Putamen (tissue), 1 donor: ENCODE measurements at places on chromosomes 16 and 17.

DNA sequence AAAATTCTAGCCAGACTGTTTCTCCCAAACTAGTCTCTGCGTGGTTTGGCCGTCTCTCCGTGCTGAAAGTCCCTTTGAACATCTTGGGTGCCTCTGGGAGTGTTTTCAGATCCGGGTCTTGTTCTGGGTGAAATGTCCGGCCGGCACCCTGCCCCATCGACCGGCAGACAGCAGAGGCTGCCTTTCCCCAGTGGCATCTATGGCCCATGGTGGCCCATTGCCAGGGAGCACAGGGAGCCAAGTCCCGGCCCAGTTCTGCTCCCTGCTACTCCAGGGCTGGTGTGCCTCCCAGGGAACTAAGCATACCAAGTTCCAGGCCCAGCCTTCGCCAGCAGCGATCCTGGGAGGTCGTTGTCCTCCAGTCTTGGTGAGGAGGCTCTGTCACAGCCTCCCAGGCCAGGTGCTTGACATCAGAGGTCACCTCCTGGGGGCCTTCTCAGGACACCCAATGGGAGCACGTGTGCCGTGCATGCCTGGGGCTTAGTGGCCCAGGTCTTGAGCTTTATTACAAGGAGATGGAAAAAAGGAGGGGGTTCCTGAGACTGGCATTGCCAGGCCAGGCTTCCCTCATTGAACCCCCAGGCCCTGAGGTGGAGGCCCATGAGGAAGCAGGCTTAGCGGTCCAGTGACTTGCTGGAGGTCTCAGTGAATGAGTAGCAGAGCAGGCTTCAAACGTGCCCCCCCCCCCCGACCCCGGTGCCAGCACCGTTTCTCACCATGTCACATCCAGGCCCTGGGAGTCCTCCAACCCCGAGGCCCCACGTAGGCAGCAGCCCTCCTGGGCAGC is 54.0 kb downstream of the PGS1 start:
- DNase-seq, result peak; percentile 88

GRCh38 chr17:33901085-33901484 is 354.0 kb upstream of the CCL2 start:
- no peak for DNase-seq

- DNase-seq, result no peak
Observed at GRCh38 chr16:4032768-4033167, 83.5 kb downstream of the ADCY9 start.

- DNase-seq, result no peak
Observed at GRCh38 chr17:38440614-38441397, 12.5 kb downstream of the ARHGAP23 start.

DNA sequence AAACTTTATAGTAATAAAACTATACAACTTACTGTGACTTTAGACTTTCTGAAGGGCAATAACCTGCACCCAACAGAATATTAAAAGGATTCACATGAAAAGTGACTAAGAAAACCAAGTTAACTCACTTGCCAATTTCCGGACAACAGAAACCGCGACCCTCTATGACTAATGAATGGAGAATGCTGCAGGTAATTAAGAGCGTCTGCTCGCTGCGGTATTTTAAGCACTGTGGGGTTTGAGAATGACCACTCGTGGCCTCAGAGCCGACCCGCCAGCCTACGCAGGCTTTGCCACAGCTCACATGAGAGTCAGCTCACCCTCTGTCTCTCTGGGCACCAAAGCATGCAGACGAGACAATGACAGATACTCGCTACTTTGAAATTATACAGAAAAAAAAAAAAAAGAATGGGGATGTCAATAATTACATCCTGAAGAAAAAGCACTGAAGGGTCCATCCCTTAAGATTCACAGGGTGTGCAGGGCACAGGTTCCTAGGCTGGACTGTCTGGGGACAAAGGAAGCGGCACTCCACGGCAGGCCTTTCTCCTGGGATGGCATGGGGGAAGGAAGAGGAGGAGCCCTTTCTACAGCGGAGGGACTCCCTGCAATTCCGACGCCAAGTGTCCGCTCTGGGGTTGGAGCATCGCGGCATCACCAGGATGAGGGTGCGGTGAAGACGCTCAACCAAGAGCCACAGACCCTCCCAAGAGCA is 35.0 kb downstream of the ZCCHC14 start:
- DNase-seq, result no peak

GRCh38 chr17:58756246-58757161 is 850 bp downstream of the PPM1E start:
- DNase-seq, result no peak

- DNase-seq, result no peak
Observed at GRCh38 chr17:3722716-3723115, 987 bp upstream of the HASPIN start.

DNA sequence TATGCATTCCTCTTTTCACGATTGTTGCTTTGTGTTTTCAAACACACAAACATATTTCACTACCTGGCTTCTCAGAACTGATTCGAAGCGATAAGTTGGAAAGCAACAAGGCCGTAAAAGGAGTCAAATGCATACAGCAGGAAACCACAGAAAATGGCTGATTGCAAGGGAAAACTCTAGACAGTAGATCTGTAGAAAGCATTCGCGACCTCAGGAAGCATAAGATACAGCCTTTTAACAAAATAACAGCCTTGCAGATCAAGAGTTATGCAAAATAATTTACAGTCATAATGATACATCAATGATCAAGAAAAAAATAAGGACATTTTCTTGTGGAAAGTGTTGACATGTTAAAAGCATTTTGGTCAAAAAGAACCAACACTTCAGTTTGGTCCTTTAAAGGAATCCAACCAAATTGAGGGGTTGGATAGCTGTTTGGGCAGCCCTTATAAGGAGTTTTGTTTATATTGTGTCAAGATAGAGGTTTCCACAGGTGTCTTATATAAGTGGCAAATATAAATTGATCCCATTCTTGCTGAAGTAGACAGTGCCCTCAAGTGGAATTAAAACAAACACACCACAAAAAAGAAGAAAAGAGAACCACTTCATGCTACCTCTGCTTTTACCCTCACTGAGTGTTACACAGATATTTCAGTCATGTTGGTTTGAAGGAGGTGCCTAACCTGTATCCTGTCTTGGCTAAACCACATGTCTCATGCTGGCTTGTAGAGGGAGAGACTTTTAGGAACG is 5.5 kb downstream of the CYLD start:
- DNase-seq, result peak; percentile 35

DNA sequence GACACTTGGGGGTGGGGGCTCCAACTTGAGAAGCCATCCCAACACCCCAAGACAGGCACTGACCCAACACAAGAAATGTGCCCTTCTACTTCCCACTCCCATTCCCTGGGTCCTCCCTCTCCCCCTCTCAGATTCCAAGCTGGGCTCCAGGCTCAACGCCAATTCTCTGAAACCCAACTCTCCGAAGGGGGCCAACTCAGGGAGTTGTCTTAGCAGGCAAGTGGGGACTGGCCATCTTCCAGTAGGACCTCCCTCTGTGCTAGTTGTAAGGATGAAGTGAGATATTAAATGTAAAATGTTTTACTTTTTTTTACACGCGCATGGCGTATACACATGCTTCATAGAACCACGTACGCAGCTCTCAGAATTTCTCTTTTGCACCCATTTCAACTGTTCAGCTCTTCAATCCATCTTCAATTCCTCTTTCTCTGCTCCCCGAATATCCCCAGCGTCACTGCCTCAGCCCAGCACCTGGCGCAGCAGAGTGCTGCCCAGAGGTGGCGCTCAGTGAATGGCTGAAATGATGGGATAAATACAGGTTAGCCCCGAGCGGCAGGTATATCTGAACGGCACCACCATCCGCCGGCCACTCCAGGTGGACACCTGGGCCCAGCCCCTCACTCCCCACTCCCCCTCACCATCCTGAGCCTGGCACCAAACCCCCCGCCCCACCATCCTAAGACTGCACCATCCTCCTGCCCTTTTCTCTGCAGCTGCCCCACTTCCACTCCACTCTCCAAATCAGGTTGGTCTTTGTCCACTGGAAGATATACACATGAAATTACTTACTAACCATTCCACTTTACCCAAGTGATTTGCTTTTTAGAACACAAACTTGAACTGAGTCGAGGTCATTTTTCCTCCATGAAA is 43.9 kb upstream of the TNRC6C start:
- DNase-seq, result no peak

- DNase-seq, result no peak
Observed at GRCh38 chr17:76493505-76494167, 7.6 kb downstream of the RHBDF2 start.

DNA sequence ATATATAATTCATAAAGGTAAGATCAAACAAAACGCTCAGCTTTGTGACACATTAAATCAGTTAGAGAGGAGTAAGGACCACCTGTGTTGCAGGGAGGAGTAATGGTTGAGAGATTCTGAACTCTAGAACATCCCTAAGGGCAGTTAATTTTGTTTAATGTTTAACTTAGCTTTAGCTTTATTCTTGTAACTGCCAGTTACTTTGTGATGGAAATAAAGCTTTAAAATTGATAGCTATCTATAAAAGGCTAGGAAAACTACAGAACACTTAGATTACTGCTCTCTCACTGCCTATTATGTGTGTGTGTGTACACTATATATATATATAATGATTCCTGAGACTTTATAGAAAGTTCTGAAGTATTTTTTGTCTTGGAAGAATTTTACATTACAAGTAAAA is 37.8 kb downstream of the PTRH2 start:
- no peak for DNase-seq

GRCh38 chr17:49703557-49704277 is 4.0 kb downstream of the SLC35B1 start:
- DNase-seq, result peak; percentile 31

- no peak for DNase-seq
Observed at GRCh38 chr16:49859125-49859811, 3.4 kb upstream of the ZNF423 start.

DNA sequence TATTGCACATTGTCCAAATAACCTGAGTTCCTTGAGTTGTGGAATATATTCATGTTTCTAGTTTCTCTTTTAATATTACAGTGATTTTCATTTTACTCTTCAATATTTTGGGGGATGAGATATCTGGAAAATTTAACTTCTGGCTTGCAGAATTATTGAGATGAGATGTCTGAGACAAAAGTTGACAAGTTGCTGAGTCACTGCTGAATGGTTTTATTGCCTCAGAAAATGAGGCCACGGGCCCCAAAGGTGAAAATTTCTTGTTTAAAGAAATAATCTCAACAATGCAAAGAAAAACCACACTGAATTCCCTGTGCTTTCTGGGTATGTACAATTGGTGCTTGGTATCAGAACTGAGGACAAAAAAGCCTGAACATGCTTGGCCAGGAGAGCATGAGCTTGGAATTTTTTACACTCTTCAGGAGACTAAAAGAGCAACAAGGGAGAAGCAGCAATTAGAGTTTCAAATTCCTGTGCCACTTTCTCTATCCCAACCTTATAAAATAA is 129.2 kb upstream of the TOM1L1 start:
- peak; percentile 0 for DNase-seq

GRCh38 chr16:20968765-20969164 is 68.2 kb downstream of the LYRM1 start:
- DNase-seq, result no peak

- DNase-seq, result no peak
Observed at GRCh38 chr16:59148056-59148768, 414.1 kb upstream of the GOT2 start.

- no peak for DNase-seq
Observed at GRCh38 chr17:59675231-59675630, 32.0 kb downstream of the PTRH2 start.

DNA sequence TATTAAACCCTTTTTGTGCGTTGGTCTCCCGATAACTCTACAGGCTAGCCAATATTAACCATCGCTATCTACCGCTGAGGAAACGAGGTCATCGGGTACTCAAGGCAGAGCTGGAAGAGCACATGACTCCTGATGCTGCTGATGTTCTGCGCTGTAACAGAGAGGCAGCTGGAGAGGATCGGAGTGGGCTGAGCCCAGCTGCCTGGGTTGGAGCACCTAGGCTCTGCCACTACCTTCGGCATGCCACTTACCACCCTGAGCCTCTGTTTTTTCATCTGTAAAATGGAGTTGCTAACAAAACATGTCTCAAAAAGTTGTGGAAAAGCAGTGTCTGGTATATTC is 432 bp upstream of the SLC46A1 start:
- peak; percentile 45 for DNase-seq

DNA sequence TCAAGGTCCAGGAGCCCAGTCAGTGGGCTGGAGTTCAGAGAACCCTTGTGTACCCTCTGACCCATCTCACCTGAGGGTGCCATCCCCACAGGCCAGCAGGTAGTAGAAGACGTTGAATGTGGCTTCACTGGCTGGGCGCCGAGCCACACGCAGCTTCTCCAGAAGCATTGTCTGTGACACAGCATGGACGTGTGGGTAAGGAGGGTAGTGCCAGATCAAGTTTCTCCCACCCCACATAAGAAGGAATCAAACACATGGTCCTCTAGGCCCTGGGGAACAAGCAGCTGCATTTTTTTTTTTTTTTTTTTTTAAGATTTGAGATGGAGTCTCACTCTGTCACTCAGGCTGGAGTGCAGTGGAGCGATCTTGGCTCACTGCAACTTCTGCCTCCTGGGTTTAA is 60.9 kb downstream of the MYO18A start:
- no peak for DNase-seq

GRCh38 chr16:56336071-56336688 is 89.2 kb downstream of the AMFR start:
- no peak for DNase-seq

DNA sequence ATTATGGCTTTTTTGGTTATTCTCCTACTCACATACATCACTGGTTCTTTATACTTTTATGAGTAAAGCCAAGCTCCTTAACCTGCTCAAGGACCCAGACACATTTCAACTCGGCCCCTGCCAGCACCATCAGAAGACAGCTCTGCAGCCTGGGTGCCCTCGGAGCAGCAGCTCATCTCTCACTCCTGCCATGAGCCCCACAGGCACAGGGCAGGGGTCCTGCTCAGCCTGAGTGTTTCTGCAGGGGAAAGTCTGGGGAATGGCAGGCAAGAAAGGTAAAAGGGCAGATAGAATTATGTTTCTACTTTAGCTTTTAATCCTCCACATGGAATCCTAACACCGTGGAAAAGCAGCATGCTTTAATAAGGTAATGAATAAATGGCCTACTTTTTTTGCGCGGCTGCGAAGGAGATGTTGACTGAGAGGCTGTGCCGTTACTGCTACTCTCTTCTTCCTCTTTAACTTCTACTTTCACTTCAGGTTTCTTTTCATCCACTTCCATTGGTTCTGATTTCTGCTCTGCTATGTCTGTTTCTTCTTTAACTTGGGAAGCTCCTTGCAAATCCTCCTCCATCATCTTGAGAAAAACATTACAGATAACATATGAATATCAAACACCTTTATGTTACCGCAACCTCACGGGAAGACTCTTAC is 50.1 kb upstream of the TRAP1 start:
- DNase-seq, result no peak

DNA sequence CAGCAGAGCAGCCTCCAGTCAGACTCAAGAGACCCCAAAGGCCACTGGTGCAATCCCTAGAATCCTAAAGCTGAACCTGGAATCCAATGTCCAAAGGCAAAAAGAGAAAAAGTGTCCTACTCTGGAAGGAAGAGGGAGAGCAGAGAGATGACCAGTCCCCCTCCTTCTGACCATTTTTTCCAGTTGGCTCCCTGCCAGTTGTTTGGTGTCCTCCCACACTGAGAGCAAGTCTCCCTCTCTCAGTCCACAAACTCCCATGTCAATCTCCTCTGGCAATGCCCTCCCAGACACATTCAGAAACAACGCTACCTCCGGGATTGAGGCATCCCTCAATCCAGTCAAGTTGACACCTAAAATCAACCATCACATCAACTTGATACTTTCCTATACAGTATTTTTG is 4.3 kb upstream of the CLEC19A start:
- DNase-seq, result no peak
